Calu3 (cell line): ENCODE measurements at places on chromosomes 3 and 15. TPM values are rescaled to one million over a fixed set of nuclear protein-coding genes. Genes with fewer than 3 reads are reported as not detected.

- H3K27ac ChIP-seq, result no peak overlapping the region
- DNase-seq, result peak; percentile 56
- H3K36me3 ChIP-seq, result no peaks in the 10 kb centered on the region
- no peak overlapping the region for H3K4me3 ChIP-seq
Measured at GRCh38 chr3:99499235-99500158, 138.9 kb upstream of the COL8A1 start.

DNA sequence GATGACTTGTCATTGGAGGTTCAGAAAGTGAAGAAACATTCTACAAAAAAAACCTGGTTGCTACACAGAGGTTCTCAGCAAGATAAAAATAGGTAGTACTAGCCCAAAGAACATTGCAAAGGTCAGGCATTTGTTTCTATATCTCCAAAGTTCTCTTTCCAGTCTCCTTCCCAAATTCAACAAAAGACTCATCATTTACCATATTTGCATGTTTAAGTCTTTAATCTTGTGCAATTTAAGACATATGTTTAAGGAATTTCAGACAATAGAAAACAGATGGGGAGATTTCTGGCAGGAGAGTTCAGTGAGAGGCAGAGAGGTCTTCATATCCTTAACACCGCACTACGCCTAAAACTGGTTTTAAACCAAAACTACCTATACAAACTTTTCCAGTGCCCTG is 173.8 kb upstream of the THBS1 start:
- no peaks in the 10 kb centered on the region for H3K27me3 ChIP-seq
- no peak overlapping the region for H3K4me3 ChIP-seq
- DNase-seq, result no peak
- H3K27ac ChIP-seq, result no peak overlapping the region
- H3K36me3 ChIP-seq, result no peaks in the 10 kb centered on the region

- no peak overlapping the region for H3K4me3 ChIP-seq
- H3K27me3 ChIP-seq, result no peaks in the 10 kb centered on the region
- no peak for DNase-seq
Measured at GRCh38 chr3:23880703-23881339, 36.0 kb downstream of the NKIRAS1 start.

GRCh38 chr15:100254691-100255090 is 87.1 kb downstream of the ADAMTS17 start:
- no peaks in the 10 kb centered on the region for H3K27me3 ChIP-seq
- H3K36me3 ChIP-seq, result no peaks in the 10 kb centered on the region
- no peak overlapping the region for H3K4me3 ChIP-seq
- H3K4me1 ChIP-seq, result no peaks in the 10 kb centered on the region
- no peak overlapping the region for H3K27ac ChIP-seq
- no peak for DNase-seq

DNA sequence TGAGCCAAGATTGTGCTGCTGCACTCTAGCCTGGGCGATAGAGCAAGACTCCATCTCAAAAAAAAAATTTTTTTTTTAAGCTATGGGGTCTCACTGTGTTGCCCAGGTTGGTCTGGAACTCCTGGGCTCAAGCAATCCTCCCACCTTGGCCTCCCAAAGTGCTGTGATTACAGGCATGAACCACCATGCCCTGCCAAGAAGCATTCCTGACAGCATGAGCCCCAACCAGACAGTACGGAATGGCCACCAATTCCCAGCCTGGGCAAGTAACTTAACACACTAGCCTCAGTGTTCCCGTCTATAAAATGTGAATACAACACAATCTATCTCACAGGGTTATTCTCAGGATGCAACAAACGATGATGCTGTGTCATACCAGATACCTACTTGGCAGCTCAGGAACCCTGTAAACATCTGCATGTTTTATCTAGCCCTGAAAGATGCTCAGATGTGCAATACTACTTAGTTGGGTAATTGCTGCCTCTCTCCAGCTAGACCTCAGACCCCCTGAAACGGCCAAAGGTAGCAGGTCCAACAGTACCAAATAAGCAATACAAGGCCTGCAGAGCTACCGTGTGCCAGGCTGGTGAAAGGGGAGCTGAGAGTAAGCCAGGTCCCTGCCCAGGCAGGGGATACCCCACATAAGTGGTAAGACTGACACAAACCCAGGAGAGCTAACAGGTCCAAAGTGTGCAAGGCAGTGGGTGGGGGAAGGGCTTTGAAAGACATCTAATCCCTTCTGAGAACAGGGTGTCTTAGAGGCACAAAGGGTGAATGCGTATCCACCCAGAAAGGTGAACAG is 1.9 kb downstream of the TKT start:
- H3K27me3 ChIP-seq, result no peaks in the 10 kb centered on the region
- H3K27ac ChIP-seq, result peak overlapping the region; percentile 36
- DNase-seq, result no peak
- H3K36me3 ChIP-seq, result peaks cover 52% of the 10 kb centered on the region

GRCh38 chr3:73364517-73364916 is 260.2 kb downstream of the PDZRN3 start:
- no peak for DNase-seq
- no peaks in the 10 kb centered on the region for H3K4me1 ChIP-seq
- no peaks in the 10 kb centered on the region for H3K36me3 ChIP-seq
- H3K27me3 ChIP-seq, result no peaks in the 10 kb centered on the region
- H3K27ac ChIP-seq, result no peak overlapping the region

DNA sequence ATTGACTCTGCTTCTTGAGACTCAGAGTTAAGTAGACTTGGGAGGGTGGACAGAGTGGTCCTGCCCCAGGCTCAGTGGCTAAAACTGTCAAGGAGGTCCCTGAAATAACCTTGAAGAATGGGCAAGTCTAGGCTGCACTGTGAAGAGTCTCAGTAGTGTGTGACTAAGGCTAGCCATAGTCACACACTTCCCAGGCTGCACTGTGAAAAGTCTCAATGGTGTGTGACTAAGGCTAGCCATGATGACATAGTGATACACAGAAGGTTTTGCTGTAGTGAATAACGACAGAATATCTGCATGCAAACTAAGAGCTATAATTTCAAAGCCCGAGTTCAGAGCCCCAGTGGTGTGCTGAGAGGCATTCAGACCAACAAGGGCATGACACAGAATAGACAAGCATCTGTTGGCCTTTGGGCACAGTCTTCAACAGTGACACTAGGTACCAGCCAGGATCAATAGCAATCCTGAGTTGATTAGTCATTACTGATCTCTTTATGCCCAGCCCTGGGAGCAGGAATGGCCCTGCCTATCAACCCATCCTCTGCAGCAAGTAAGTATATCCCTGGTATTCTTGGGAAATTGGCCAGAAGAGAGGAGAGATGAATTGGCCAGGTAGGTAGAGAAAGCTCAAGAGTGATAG is 72.4 kb upstream of the BBX start:
- no peaks in the 10 kb centered on the region for H3K4me1 ChIP-seq
- no peak for DNase-seq
- H3K27ac ChIP-seq, result no peak overlapping the region
- no peaks in the 10 kb centered on the region for H3K27me3 ChIP-seq
- H3K4me3 ChIP-seq, result no peak overlapping the region
- H3K36me3 ChIP-seq, result no peaks in the 10 kb centered on the region

DNA sequence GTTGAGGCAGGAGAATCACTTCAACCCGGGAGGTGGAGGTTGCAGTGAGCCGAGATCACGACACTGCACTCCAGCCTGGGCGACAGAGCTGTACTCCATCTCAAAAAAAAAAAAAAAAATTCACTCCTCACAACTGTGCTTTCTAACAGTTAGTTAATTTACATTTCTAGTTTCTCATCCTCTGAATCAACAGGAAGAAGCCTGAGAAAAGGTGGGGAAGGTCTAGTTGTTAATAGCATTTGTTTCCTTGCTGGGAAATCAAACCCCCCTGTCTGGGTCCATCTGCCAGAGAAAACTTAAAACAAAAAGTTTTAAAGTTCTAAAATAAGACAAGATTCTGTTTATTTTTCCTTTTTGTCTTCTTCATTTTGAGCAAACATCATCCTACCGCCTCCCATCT is 62.3 kb downstream of the TMEM39A start:
- no peak for DNase-seq
- H3K4me3 ChIP-seq, result no peak overlapping the region
- no peaks in the 10 kb centered on the region for H3K36me3 ChIP-seq
- H3K27me3 ChIP-seq, result no peaks in the 10 kb centered on the region
- H3K4me1 ChIP-seq, result no peaks in the 10 kb centered on the region

GRCh38 chr3:71893122-71893521 is 108.2 kb upstream of the PROK2 start:
- H3K36me3 ChIP-seq, result no peaks in the 10 kb centered on the region
- no peak for DNase-seq
- no peaks in the 10 kb centered on the region for H3K4me1 ChIP-seq
- H3K4me3 ChIP-seq, result no peak overlapping the region

The TRANK1 gene
- 10.3 and 21.5 TPM in 2 replicates for total RNA-seq

The SH3GL3 gene
- 0.24 and 0.61 TPM in 2 replicates for total RNA-seq

The SI gene
- not detected in 2 replicates for total RNA-seq

The GOLGA6D gene
- total RNA-seq, result 0.27 TPM in 1 of 2 replicates, not detected in the other

The PRSS50 gene
- total RNA-seq, result not detected in 2 replicates

The PLSCR5 gene
- total RNA-seq, result not detected in 2 replicates

The MRPS11 gene
- 66.6 and 75.6 TPM in 2 replicates for total RNA-seq

The ROPN1 gene
- not detected in 2 replicates for total RNA-seq

The ZNF80 gene
- not detected in 2 replicates for total RNA-seq

The SKOR1 gene
- total RNA-seq, result 0.17 and 0.27 TPM in 2 replicates

The AP3B2 gene
- 13.1 and 24.7 TPM in 2 replicates for total RNA-seq

The SNTN gene
- total RNA-seq, result 0.29 TPM in 1 of 2 replicates, not detected in the other

The TMEM40 gene
- 0.42 and 0.98 TPM in 2 replicates for total RNA-seq

The NLGN1 gene
- 2.2 and 2.6 TPM in 2 replicates for total RNA-seq

The VILL gene
- total RNA-seq, result 52.6 and 86.8 TPM in 2 replicates
